ENCODE measurements at places on chromosomes 13 and 19. TPM values are rescaled to one million over a fixed set of nuclear protein-coding genes. Genes with fewer than 3 reads are reported as not detected.

The SPIB gene
- 0.10 TPM for total RNA-seq

The RFPL4A gene
- 2.5 TPM for total RNA-seq

The PET100 gene
- 20.4 TPM for total RNA-seq

The MPND gene
- total RNA-seq = 11.3 TPM

The SIAH3 gene
- total RNA-seq = 0.10 TPM

The DPF1 gene
- 0.92 TPM for total RNA-seq

The LRRC63 gene
- total RNA-seq = not detected

The PDX1 gene
- total RNA-seq = not detected
